Brain (organoid and tissue), 16 donors: ENCODE measurements at places on chromosomes 3 and 15.

DNA sequence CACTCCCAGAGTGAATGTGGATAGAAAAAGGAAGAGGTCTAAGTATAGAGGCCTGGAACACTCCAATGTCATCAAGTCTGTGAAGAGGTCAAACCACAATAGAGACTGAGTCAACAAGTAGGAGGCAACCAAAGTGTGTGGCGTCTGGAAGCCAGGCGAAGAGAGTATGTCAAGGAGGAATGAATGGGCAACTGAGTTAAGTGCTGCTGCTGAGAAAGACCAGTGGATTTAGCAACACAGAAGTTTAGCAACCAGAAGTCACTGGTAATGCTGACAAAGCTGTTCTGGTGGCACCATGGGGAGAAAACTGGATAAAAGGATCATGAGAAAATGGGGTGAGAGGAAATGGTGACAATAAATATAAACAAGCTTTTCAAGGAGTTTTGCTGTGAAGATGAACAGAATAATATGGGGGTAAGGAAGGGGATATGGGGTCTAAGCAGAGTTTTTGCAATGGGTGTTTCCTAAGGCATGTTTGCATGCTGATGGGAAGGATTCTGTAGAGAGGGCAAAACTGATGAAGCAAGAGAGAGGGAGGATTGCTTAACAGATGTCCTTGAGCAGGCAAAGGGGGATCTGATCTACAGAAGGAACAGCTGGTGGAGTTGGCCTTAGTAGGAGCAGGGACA, 38.4 kb downstream of the PCOLCE2 start:
- DNase-seq = no peak

GRCh38 chr3:51706021-51706485, 815 bp upstream of the GRM2 start:
- DNase-seq = no peak

- no peak for DNase-seq
These were observed 15.3 kb upstream of the TBC1D21 start for GRCh38 chr15:73858062-73858461.

DNA sequence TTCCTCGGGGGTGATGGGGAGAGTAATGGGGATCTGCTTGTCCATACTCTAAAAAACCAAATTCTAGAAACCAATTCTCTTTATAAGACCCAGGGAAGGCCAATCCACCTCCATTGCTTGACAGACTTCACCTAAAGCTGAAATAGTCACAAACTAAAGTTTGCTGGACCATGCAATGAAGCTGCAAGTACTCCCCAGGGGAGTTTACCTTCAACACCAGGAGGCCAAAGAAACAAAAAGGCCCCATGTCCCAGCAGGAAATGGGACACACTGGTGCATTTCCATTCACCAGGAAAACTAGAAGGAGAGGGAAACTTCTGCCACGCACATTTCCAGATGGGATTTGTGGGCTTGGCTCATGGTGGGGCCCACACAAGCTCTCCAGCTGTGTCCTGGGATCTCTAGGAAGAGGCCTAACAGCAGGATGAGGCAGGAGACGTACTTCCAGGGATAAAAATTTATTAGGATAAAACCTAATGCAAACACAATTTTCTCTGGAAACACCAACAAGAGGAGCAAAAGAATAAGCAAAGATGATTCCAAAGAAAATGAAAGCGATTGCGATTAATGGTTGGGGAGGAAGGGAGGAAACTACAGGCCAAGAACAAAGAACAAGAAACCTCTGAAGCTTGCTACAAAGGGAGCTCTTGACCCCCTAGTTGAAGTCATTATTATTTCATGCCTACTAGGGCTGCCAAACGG, 238.0 kb upstream of the LRTM1 start:
- DNase-seq = no peak

DNA sequence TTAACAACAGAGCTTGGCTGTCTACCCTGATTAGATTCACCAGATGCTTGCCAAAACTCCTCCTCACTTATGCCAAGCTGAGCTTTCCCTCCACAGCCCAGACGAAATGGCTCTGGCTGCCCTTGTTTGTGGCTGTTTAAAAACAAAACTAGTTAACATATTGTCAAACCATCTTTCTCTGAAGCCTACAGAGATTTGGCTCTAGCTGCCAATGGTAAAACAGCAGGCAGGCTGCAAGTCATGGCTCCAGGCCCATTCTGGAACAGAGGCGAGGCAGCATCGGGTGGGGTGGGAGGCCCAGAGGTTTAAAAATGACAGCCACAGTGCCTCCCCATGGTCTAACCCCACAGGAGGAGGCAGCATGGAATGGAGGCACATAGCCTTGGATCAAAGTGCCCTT, 75.9 kb downstream of the SCN5A start:
- DNase-seq = peak; percentile 70

- DNase-seq = no peak
These were observed 27.3 kb upstream of the SMAD6 start for GRCh38 chr15:66674756-66675155.

DNA sequence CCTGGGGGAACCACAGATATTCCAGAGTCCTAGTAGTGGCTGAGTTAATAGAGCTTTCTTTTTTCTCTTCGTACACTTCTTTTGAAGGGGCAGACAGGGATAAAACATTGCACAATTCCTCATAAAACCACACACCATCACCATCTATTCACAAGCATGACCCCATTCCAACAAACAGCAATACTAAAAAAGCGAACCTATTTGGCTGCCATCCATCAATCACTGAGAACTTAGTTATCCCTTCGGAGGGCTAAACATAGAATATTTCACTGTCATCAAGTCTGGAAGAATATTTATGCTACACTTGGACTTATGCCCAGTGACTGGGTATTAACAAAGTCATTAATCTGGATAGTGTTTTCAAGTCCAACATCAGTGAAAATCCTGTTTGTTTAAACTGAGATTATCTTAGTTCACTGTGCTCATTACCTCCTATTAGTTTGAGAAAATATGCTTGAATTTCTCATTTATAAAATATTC, 80.3 kb upstream of the PRTG start:
- DNase-seq = no peak

DNA sequence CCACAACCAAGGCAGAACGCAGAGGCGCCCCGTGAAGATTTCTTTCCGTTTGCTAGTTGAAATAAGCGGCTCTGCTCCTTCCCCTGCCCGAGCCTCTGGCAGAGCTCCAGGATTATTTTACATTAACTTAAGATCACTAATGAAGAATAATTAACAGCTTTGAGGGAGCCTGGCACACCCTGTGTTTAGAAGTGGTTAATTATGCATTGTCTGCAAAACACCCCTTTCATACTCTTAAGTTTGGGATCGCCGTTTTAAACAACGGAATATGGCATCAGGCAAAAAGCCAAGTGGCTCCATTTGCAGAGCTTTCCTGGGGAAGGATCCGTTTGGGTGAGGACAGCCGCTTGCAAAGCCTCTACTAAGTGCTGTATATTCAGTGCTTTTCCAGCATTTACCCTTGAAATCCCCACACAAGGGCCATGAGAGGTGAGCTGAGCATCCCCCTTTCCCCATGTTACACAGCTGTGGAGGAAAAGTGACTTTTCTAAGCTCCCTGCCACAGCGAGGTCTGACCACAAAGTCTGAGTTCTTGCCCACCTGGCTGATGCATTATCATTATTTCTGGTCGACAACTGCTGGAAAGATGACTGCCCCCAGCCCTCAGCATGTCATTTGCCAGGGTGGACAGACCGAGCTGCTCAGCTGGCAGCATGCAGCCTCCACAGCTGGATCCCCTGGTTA, 33.9 kb downstream of the IQSEC1 start:
- peak; percentile 83 for DNase-seq

DNA sequence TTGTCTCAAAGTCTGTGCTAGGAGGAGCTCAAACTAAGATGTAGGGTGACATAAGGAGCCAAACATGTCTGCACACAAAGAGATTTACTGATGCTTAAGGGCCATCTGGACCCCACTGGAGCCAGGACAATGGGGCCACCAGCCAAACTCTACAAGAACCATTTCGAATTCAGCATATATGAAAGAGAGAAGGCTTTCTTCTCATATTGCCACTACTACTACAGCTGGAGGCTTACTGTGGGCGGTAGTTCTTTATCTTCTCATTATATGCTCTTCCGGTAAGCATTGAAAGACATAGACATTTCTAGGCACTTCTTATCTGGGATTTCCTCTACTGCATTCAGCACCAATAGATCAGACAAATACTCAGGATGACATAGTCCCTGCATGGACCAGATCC, 404.4 kb upstream of the PROK2 start:
- no peak for DNase-seq

- DNase-seq = no peak
These were observed 30.2 kb upstream of the CFAP161 start for GRCh38 chr15:81103857-81104256.

DNA sequence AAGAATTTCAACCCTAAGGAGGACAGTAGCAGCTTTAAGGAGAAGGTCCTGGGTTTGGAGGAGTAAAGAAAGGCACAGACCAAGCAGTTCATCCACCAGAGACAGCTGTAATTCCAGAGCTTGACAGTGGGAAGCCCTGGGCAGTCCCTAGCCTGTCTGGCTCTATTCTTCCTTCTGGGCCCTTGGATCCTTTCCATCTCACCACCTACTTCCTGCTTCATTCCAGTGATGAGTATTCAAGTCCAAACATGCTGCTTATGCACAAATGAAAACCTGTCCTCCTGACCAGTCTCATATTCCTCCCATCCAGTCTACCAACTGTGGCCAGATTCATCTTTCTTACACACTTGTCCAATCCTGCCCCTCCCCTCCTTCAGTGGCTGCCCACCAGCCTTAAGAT, 171.4 kb downstream of the CNTN3 start:
- no peak for DNase-seq
